Aorta (tissue), 5 donors: ENCODE measurements at places on chromosomes 7 and 10. TPM values are rescaled to one million over a fixed set of nuclear protein-coding genes. Genes with fewer than 3 reads are reported as not detected.

HOXA11 gene
- polyA plus RNA-seq: not detected

GPR37 gene
- polyA plus RNA-seq: 0.31 TPM

MMD2 gene
- polyA plus RNA-seq: not detected

NAT16 gene
- not detected for polyA plus RNA-seq

AUTS2 gene
- 3.9 TPM for polyA plus RNA-seq

NCF1 gene
- 4.4 TPM for polyA plus RNA-seq

SGCE gene
- 105 TPM for polyA plus RNA-seq

SSC4D gene
- polyA plus RNA-seq: 0.13 TPM

GIMAP5 gene
- 14.5 TPM for polyA plus RNA-seq

CUBN gene
- polyA plus RNA-seq: 0.13 TPM

C10orf62 gene
- not detected for polyA plus RNA-seq

COL13A1 gene
- polyA plus RNA-seq: 3.5 TPM

PRF1 gene
- polyA plus RNA-seq: 1.3 TPM

GNG11 gene
- 28.3 TPM for polyA plus RNA-seq

ACHE gene
- polyA plus RNA-seq: 1.1 TPM

VWA2 gene
- not detected for polyA plus RNA-seq
